ENCODE measurements at places on chromosomes 7 and 10.

DNA sequence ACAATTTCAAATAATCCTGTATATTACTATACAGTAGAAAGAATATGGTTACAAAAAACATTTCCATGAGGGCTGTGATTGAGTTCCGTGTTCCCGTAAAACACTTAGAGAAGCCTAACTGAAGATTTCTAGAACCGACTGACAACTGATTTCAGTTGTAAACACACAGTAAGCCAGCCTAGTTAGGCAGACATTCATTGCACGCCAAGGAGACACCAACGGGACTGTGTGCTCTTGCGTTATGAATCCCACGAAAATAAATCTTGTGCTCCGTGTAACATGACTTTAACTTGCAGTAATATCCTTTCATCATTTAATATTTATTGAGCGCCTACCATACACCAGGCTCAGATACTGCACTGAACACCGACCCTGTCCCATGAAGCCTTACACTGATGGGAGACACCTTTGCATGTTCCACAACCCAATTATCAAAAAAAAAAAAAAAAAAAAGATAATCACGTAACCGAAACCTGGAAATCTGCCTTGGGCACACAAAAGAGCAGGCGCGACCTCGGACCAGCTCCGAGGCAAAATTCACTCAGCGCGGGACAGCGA, 420 bp upstream of the KLHL7 start:
- DNase-seq, result no peak

GRCh38 chr7:55570218-55570873, 2.0 kb downstream of the VOPP1 start:
- DNase-seq, result no peak

DNA sequence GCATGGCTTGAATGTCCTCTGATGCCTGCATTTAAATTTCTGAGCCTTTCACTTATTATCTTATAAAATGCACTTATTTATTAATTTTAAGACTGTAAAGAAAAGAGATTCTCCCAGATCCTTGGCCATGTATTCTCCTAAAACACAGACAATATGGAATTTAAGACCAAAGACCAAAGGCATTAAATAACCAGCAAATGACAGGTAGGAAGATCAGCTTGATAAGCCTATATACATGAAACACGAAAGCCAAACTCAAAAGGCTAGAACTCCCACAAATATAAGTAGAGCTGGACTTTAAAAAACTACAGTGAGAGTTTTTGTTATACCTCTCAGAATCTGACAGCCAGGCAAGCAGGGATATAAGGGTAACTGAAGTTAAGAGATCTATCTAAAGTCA, 5.1 kb downstream of the ANXA11 start:
- no peak for DNase-seq

GRCh38 chr10:32418572-32418971, 27.4 kb upstream of the CCDC7 start:
- DNase-seq, result no peak
